ENCODE measurements at places on chromosomes 4 and X. TPM values are rescaled to one million over a fixed set of nuclear protein-coding genes. Genes with fewer than 3 reads are reported as not detected.

MGARP gene
- total RNA-seq = 5.2 TPM

FSTL5 gene
- total RNA-seq = not detected

GRCh38 chr4:7310451-7310850, 118.1 kb downstream of the SORCS2 start:
- H3K4me1 ChIP-seq = no peaks in the 10 kb centered on the region
- H3K27me3 ChIP-seq = peaks cover 59% of the 10 kb centered on the region
- no peak for DNase-seq
- no peak overlapping the region for H3K27ac ChIP-seq
- no peaks in the 10 kb centered on the region for H3K36me3 ChIP-seq

- H3K4me3 ChIP-seq = no peak overlapping the region
- no peaks in the 10 kb centered on the region for H3K36me3 ChIP-seq
- no peak for DNase-seq
- no peaks in the 10 kb centered on the region for H3K4me1 ChIP-seq
- H3K27me3 ChIP-seq = peaks cover 34% of the 10 kb centered on the region
Measured at GRCh38 chr4:158636619-158637018, 35.1 kb downstream of the C4orf46 start.

GRCh38 chr4:70969076-70969475, 24.4 kb upstream of the DCK start:
- H3K27ac ChIP-seq = no peak overlapping the region
- no peak for DNase-seq
- H3K36me3 ChIP-seq = peaks cover 22% of the 10 kb centered on the region
- H3K27me3 ChIP-seq = no peaks in the 10 kb centered on the region

DNA sequence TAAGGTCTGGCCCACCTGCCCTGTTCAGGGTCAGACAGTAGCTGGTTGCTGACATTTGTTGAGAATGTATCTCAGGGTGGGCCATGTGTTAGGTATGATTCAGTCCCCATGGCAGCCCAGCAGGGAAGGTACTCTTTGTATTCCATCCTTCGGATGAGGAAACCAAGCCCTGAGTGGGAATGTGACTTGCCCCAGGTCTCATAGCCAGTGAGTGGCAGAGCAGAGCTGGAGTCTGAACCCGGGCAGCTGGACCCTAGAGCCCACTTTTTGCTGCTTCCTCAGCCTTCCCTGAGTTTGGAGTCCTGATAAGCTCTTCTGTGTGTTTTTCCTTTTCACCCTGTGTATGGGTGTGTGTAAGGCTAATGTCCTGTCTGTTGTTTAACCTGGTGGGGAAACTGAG, 21.6 kb upstream of the UBA1 start:
- no peak overlapping the region for H3K27ac ChIP-seq
- peaks cover 5% of the 10 kb centered on the region for H3K36me3 ChIP-seq
- H3K4me1 ChIP-seq = no peaks in the 10 kb centered on the region
- no peaks in the 10 kb centered on the region for H3K27me3 ChIP-seq
- no peak for DNase-seq

DNA sequence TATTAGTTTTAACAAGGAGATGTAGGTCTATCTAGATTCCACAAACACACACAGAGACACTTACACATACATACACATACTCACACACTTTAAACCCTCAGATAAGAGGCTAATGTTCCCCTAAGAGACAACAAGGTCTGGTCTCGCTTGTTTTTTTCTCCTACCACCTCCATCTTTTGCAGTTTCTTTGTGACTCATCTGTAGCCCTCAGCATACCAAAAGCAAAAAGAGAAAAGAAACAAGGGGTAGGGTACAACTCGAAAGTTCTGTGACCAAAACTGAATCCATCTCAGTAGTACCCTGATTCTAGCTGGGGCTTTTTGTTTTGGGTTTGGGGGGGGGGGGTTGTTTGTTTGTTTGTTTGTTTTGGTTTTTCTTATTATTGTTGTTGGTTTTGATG, 12.2 kb upstream of the EXOSC9 start:
- no peaks in the 10 kb centered on the region for H3K27me3 ChIP-seq
- H3K36me3 ChIP-seq = no peaks in the 10 kb centered on the region
- no peak for DNase-seq
- H3K4me3 ChIP-seq = no peak overlapping the region
- H3K27ac ChIP-seq = no peak overlapping the region
